Anterior cingulate cortex (tissue), 58 donors: ENCODE measurements at places on chromosomes 2 and 18.

GRCh38 chr2:160367887-160368286 is 125.7 kb downstream of the RBMS1 start:
- no peak for DNase-seq

DNA sequence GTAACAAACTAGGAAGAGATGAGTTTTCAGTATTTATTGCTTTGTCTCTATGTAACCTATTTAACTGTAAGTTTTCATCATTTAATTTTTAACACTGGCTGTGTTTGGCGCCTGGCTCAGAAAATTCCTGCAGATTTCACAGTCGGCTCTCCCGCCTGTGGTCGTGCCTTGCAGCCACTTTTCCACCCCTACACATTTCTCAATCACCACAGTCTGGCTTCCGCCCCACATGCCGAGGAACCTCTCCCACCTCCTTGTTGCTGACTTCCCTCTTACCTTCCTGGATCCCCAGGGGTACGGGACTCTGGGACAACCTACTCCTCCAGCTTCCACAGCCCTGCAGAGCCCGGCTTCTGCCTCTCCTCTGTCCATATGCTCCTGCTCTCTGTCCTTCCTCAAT is 41.6 kb upstream of the MGAT4A start:
- DNase-seq: no peak

- DNase-seq: peak; percentile 25
Observed at GRCh38 chr2:239569401-239570090, 168.7 kb upstream of the HDAC4 start.

DNA sequence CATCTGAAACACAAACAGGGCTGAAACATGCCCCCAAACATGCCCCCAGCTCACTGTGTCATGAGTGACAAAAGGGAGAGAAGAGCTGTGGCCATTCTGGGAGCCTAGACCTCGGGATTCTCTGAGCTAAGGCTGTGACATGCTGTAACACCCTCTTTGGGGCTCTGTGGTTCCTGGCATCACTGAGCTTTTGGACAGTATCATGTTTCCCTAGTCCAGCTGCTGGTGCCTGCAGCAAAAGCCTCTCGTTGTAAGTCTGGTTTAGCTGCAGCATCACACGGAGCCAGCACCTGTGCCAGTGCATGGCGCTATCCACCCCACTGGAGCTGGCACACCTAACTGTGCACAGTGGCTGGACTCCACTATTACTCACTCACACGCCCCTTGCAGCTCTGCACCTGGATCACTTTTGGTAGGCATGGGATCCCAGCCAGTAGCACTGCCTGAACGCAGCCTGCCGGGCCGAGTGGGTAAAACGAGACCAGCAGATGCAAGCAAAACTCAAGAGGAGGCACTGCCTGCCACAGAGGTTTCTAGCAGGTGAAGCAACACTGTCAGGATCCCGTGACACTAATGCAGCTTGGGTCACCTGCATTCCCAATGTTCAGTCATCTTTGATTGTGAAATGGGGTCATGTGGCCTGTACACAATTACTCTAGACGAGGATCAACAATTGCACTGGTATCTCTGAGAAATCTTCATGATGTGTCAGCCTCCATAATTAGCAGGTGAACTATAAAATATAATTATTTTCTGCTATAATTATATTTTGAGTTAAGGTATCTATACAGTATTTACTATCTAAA is 547.2 kb downstream of the ZNF804A start:
- no peak for DNase-seq

DNA sequence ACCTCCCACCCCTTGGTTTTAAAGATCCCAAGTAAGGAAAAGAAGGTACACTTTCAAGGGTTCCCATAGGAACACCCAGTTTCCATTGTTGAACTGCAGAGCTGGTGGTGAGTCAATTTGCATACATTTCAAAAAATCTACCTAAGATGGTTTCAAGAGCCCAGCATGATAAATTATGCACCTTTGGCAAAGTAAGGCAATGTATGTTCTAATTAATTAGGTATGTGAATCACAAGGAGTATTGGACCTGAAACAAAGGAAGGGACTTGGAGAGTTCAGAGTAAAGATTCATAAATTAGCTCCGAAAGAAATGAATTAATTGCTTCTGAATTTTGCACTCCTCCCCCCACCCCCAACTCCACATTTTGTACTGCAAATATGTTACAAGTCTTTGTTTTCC is 459.7 kb downstream of the LRATD1 start:
- DNase-seq: no peak
